ENCODE measurements at places on chromosomes 7 and 10.
A peak's percentile ranks its signal among the peaks of the same experiment; 100 is the strongest.

DNA sequence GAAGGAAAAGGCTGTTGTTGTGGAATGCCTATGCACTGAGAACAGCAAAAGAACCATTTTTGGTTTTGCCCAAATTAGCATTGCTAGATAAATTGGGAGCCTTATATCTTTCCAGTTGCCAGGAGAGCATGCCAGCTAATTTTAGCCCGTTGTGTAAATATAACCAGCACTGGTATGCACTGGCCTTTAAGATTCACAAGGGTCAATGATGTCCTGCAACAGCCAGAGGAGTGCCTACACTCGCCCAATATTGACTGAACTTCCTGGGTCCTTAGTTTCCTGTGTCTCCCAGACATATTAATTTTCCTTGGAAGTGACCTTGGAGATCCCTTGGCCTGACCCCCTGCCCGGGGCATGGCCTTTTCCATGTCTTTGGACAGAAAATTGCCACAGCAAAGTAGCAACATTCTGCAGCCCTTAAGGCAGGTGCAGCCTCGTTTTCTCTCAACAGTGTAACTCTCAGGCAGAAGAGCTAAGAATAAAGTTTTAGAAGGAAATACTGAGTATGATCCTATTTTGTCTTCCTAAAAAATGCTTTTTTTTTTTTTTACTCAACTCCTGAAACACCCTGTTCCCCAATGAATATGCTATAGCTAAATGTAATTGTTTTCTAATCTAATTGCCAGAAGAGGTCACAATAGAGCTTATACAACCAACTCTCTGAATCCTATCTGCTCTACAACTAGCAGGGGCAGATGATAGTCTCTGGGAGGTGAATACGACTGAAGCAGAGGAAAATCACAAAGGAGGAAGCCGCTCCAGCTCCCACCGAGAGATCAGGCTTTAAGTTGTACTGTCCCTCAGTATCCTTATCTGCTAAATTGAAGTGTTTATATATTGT, 131.9 kb upstream of the PCGF5 start:
- DNase-seq, result no peak

DNA sequence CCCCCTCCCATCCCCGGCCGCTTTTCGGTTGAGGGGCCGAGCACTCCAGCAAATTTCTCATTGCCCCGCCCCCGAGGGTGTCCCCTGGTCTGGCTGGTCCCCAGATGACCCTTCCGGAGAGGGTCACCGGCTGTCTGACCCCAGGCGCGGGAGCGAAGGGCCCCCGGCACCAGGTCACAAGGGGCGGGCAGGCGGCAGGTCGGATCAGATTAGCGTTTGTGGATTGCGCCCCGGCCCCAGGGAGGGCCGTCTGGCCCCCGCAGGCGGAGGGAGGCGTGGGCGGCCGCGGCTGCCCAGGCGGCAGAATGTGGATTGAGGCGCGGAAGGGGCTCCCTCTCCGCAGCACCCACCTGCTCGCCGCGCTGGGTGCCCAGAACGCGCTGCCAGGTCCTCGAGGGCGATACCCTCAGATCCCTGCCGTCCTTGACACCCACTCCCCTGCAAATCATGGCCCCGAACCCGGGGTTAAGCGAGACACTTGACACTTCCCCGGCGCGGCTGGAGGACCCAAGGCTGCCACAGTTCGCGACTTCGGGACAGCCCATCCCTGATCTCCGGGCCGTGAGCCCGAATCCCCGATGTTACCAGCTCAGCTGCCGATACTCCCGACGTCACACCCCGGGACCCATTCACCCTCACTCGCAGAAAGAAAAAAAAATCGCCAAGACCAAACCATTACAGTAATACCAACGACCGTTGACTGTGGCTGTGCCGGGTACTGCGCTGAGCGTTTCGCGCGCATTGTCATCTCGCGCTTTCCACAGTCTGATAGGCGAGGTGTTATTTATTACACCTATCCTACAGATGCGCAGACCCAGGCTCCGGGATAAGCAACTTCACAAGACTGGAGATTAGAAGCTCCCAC, 953 bp downstream of the NODAL start:
- no peak for DNase-seq

DNA sequence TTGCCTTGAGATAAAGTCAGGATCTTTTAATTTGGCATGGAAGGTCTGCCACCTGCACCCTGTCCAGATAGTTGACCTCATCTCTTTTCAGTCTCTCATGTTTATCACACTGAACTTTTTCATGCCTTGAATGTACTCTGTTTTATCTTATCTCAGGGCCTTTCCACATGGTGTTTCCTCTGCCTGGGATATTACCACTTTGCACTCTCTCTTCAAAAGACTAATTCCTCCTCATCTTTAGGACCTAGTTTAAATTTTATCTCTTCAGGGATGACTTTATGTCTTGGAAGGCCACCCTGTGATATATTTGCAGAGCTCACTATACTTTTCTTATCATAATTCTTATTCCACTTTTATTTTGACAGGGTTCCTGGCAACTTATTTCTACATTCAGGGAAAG, 150.0 kb downstream of the DNAJB9 start:
- DNase-seq, result no peak

GRCh38 chr7:129471402-129471827, 30.9 kb upstream of the SMKR1 start:
- no peak for DNase-seq

GRCh38 chr10:29756451-29756850, 121.7 kb upstream of the SVIL start:
- no peak for DNase-seq

- DNase-seq, result peak; percentile 18
Measured at GRCh38 chr10:132506711-132507408, 30.7 kb upstream of the INPP5A start.

DNA sequence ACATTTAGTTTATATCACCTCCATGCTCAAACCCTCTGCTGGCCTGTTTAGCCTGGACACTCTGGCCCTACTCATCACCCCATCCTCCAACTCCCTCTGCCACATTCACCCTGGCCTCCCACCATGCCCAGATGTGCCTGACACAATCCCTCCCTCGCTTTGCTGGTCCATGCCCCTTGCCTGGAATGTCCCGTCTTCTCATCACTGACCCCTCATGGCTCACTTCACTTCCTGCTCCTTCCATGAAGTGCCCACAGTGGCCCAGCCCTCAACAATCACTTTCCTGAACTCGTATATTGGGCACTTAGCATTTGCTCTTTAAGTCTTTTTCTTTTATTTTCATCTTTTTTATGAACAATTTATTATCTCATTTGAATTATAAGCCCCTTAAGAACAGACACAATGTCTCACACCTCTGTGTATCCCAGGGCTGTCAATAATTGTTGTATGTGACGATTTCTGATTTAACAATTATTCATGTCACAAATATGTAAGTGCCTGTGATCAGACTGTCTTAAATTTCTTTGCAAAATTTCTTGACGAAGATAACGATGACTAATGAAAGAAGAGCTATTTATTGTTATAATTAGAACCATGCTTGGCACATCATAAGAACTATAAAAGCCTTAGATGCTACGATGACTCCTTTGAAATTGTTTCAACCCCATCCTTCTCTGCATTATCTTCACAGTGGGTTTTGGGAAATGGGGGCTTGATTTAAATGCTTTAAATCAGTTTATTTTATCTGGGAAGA, 209.9 kb upstream of the YAE1 start:
- DNase-seq, result no peak
